ENCODE measurements at places on chromosomes 1 and 21.

- no peak for DNase-seq
These were observed 27.8 kb upstream of the A3GALT2 start for GRCh38 chr1:33348676-33349080.

- no peak for DNase-seq
These were observed 2.4 kb downstream of the PFKFB2 start for GRCh38 chr1:207055386-207056001.

- DNase-seq: no peak
These were observed 11.3 kb downstream of the SPATC1L start for GRCh38 chr21:46172863-46173528.

DNA sequence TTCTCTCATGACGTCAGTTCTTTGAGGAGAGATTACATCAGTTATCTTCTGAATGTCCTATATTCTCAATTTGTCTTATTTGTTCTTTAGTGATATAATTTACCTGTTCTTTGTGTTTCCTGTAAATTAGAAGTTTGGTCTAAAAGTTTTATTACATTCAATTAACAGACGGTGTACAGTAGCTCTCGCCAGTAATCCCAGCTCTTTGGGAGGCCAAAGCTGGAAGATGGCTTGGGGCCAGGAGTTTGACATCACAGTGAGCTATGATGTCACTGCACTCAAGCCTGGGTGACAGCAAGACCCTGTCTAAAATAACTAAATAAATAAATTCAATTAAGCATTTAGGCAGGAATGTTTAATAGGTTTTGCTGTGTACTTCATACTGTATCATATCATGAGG lies 25.3 kb upstream of the IPP start:
- no peak for DNase-seq

DNA sequence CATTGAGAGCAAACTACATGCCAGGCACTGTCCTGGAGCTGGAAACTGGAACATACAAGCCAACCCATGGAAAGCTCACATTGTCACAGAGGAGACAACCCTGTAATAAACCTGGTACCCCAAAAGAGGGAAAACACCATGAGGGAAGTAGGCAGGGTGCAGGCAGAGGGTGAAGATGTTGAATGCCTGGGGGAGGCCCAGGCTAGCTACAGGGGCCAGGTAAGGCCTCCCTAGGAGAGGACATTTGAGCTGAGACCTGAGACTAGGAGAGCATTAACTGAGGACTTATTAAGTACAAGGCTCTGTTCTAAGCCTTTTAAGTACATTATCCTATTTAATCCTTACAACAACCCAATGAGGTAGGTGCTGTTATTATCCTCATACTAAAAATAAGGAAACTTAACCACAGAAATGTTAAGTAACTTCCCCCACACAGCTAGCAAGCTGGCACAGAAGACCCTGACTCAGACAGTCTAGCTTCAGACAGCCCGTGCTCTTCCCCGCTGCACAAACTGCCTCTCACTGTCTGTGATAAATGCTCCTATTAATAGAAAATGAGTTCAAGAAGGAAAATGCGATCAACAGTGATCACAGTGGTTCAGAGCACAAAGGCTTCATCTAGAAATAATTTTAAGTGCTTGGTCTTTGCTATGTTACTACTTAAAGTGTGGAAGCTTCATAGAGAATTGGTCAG lies 41.8 kb downstream of the ZNF281 start:
- DNase-seq: peak; percentile 98
